ENCODE measurements at places on chromosomes 7 and 10.

- DNase-seq, result peak; percentile 10
These were observed 94.3 kb downstream of the PRLHR start for GRCh38 chr10:118501171-118501570.

GRCh38 chr7:129366-130221, 62.8 kb upstream of the FAM20C start:
- no peak for DNase-seq

GRCh38 chr7:115137816-115138215, 215.9 kb downstream of the MDFIC start:
- no peak for DNase-seq

DNA sequence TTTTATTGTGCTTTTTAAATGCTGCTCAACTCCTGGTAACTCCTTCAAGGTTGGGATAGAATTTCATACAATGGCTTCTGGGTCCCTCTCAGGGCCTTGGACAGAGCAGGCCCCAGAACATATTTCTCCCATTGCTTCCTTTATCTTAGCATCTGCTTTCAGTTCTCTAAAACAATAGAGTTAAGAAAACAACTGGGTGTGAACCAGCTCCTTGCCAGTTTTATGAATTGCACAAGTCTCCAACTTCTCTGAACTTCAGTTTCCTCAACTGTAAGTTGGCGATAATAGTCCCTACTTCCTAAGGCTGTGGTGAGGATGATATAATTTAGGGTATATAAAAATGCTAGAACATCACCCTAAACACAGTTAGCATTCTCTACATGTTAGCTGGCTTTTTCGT, 77.0 kb upstream of the INHBA start:
- no peak for DNase-seq

DNA sequence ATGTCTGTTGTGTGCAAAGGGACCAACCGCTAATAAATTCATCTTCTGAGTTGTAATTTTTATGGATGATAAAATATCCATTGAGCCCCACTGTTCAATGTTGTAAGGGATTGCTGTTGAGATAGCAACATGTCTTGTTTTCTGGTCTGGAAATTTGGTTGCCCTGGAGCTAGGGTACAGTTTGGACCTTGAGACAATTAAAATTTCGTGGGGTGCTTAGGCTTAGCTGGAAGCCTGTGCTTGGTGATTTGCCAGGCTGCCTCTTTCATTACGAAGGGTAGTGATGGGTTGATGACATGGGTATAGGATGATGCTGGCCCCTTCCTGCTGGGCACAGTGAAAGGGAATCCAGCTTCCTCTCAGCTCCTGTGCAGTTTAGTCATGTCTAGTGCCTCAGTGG, 43.6 kb downstream of the PLCE1 start:
- no peak for DNase-seq

GRCh38 chr10:47374611-47375536, 9.2 kb downstream of the ZNF488 start:
- DNase-seq, result no peak

GRCh38 chr7:22051886-22052673, 106.4 kb upstream of the CDCA7L start:
- no peak for DNase-seq

DNA sequence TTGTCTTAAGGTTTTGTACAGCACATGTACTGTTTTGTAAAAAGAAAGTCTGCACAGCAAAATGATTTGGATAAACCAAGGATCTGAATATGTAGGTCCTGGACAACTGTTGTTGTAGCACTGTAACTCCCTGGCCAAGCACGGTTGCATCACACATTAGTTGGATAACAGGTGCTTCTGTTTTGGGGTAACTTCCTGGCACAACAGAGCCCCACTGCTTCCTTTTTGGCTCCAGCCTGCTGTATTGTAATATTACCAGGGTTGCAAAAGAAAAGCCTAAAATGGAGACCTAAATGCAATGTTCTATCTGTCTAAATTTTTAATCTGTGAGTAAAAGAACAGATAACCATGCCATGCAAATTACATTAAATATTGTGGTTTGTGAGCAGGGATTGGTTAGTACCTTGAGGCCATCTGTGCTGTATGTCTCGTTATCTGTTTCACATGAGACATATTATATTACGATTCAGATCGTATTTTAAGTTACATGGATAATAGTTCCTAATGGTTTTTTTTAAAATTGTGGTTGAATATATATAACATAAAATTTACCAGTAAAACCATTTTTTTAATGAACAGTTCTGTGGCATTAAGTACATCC, 27.5 kb upstream of the WAC start:
- no peak for DNase-seq

DNA sequence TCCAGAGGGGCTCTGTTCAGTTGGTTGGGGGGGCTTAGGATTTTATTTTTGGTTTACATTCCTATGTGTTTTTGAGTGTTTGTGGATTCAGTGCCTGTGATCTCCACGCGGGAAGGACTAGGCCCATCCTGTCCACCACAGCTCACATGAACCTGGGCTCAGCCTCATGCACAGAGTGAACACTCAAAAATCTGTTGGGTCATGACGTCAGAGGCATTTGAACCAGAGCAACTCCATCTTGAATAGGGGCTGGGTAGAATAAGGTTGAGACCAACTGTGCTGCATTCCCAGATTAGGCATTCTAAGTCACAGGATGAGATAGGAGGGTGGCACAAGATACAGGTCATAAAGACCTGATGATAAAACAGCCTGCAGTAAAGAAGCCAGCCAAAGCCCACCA, 133.3 kb downstream of the RAMP3 start:
- no peak for DNase-seq

DNA sequence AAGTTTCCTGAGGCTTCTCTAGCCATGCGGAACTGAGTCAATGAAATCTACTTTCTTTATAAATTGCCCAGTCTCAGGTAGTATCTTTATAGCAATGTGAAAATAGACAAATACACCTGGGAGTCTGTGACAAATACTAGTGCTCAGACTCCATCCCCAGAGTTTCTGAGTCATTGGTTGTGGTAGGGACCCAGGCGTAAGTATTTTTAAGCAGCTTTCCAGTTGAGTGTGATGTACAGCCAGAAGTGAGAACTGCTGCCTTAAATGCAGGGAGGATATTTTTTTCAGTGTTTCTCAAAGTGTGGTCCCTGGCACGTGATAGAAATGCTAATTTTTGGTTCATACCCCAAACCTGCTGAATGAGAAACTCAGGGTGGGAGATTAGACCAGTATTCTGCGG, 121.7 kb downstream of the SORCS3 start:
- no peak for DNase-seq

GRCh38 chr10:100749309-100750217, 4.2 kb downstream of the PAX2 start:
- peak; percentile 55 for DNase-seq

DNA sequence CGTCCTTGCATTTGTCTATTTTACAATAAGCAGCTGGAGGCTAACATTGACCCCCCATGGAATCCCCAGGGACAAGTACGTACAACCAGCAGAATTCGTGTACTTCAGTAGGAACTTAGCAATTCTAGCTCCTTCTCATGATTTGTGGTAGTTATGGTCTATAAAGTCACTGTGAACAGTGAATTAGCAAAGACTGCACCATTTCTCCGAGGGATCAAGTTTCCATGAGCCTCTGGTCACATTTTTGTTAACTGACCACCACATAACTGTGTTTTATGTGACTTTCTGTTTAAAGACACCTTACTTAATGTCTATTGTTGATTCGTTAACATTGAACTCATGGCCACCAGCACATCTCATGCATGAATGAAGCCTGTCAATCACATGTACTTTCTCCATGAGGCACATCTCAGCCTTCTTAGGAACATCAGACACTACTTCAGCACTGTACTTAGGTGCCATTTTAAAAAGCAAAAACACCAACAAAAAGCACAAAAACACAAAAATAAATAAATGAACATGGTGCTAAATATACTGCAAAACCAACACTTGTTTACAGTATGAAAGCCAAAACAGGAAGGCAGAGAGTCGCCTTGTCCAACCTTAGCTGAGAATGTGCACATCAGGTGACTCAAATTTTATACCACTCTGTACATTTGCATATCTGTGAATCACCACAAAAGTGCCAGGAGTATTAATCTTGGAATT, 9.0 kb upstream of the UCN3 start:
- DNase-seq, result no peak

GRCh38 chr7:158020706-158021095, 566.9 kb downstream of the PTPRN2 start:
- no peak for DNase-seq

DNA sequence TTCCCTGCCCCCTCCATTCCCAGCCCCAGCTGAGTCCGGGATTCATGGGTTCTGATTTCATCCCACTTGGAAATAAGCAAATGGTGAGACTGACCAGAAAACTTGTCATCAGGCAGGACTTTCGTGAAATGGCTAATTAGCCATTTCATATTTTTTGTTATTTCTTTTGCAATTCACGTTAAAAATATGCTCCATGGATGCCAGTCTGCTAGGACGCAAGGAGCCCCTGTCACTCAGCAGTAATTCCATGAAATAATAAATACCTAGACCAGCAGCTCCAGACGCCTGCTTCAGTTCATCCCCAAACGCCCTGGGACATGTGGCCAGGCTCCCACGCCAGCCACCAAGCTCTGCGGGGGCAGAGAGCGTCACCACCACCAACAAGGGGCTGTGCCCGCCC, 111.0 kb downstream of the TRIL start:
- no peak for DNase-seq

GRCh38 chr10:26216585-26217395, at the start of gene GAD2:
Gene GAD2, plus strand, starts transcription at chr10:26216774. Its CDS starts 36 bp downstream, at chr10:26216810.
- DNase-seq, result no peak

- DNase-seq, result no peak
These were observed 115.2 kb downstream of the ZFAND4 start for GRCh38 chr10:45557275-45557905.

DNA sequence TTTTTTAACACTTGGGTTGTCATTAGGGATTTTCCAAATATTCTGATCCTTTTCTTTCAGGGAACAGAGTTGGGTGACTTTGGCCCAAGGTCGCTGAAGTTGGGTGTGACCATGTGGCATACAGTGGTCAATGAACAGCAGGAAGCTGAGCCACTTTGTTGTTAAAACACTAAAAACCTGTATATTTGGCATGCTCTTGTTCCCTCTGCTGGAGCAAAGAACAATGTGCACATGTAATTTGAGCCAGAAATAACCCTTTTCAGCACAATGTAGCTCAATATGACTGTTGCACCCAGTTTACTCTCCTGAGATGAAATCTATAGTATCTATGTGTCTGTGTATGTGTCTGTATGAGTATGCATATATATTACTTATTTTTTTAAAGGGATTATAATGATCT, 74.9 kb downstream of the ADCYAP1R1 start:
- DNase-seq, result no peak

GRCh38 chr10:52679117-52679516, 93.5 kb downstream of the MBL2 start:
- DNase-seq, result no peak

- no peak for DNase-seq
These were observed 29.4 kb upstream of the MAP3K8 start for GRCh38 chr10:30404540-30404939.

GRCh38 chr7:128155100-128155740, 85.9 kb upstream of the LEP start:
- DNase-seq, result no peak

GRCh38 chr7:156063241-156063810, 251.1 kb upstream of the SHH start:
- no peak for DNase-seq

DNA sequence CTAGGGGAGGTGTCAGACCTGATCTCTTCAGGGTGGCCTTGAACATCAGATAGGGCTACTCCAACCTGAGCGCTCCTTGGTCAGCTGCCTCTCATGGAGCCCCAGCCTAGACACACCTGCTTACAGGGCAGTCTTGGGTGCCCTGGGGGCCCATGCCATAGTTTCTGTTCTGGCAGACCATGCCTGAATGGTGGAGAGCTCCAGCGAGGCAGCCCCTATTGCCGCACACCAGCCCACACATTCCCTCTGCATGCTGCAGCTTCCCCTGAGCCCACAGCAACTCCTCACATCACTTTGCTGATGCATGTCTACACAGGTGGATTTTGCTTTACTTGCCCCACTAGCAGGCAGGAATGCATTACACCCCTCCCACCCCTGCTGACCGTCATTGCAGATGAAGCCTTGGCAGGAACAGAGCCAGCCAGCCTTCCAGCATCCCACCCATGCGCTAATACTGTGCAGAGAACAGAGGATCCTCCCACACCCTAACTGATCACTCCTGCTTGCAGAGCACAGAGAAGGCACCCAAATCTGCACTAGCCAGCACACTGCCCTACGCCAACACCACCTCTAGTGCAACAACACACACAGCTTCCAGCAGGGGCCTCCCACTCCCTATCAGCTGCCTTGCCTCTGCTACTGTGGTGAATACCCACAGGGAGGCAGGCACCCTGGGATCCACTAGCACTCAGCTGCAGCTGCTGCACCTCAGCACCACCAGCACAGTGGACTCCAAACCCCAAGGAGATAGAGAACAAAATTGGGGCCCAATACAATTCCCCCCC, 43.0 kb upstream of the GRM3 start:
- no peak for DNase-seq

GRCh38 chr10:70942125-70942524, 53.8 kb upstream of the PCBD1 start:
- DNase-seq, result no peak

DNA sequence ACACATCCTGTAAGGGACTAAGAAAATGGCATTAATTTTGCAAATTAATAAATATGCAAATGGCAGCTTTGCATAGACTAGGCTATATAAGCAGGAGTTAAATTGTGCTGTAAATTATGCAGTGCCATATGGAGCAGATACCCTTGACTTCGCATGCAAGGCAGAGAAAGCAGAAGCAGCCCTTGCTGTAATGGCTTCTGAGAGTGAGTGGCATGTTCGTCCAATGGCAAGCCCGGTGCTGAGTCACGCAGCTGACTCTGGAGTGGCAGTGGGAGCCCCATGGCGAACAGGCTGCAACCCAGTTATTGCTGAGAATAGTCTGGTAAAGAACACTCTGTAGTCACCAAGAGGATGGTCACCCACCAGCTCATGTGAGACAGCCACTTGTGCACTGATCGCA, 1186.5 kb downstream of the TYW1 start:
- DNase-seq, result no peak

- no peak for DNase-seq
These were observed 25.2 kb upstream of the APBB1IP start for GRCh38 chr10:26412932-26413331.

- DNase-seq, result no peak
These were observed 285.4 kb downstream of the ACTR3B start for GRCh38 chr7:153044981-153045380.

- DNase-seq, result no peak
These were observed 258.1 kb upstream of the C7orf33 start for GRCh38 chr7:148332191-148333186.

GRCh38 chr10:91632671-91633550, at the start of gene PPP1R3C:
Gene PPP1R3C, minus strand, starts transcription at chr10:91633071. Its CDS starts 102 bp downstream, at chr10:91632969.
- DNase-seq, result peak; percentile 73

GRCh38 chr7:70706204-70706603, 425.7 kb upstream of the GALNT17 start:
- DNase-seq, result peak; percentile 65

GRCh38 chr10:100327007-100327717, 2.9 kb downstream of the PKD2L1 start:
- DNase-seq, result no peak

DNA sequence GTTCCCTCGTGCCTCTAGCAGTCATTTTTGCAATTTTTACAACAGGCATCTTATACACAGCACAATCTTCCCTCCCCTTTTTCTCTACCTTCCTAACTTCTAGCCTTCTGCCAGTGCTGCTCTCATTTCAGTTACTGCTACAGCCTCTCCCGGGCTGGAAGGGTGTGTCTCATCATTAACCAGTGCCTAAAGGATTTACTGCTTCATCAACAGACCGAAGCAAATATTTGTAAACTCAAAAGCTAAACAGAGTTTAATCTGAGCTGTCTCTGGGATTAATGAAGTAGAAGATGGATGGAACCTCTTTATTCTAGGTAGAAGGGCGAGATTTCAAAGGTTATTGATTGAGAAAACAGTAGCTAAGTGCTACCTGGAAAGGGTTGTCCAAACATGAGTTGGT, 94.3 kb downstream of the PRPF18 start:
- DNase-seq, result no peak
